ENCODE measurements at places on chromosomes 1 and 21.
A peak's percentile ranks its signal among the peaks of the same experiment; 100 is the strongest.

DNA sequence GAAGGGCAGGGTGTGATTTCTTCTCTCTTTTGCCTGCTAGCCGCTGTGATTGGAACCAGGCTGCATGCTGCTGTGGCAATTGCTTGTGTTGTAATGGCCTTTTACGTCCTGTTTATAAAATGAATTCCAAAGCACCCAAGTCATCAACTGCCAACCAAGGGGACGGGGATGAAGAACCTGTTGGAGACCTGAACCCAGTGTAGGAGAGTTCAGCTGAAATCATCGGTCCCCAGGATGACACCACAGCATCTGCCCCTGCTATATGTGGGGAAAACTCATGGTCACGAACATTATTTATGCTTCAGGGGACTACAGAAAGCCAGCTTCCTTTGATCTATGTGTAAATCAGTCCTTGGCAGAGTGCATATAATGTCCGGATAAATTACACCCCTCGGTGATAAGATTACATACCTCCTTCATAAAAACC lies 3.8 kb downstream of the TMEM167B start:
- DNase-seq: no peak

- DNase-seq: no peak
Observed at GRCh38 chr1:200873116-200873670, 412 bp downstream of the GPR25 start.

DNA sequence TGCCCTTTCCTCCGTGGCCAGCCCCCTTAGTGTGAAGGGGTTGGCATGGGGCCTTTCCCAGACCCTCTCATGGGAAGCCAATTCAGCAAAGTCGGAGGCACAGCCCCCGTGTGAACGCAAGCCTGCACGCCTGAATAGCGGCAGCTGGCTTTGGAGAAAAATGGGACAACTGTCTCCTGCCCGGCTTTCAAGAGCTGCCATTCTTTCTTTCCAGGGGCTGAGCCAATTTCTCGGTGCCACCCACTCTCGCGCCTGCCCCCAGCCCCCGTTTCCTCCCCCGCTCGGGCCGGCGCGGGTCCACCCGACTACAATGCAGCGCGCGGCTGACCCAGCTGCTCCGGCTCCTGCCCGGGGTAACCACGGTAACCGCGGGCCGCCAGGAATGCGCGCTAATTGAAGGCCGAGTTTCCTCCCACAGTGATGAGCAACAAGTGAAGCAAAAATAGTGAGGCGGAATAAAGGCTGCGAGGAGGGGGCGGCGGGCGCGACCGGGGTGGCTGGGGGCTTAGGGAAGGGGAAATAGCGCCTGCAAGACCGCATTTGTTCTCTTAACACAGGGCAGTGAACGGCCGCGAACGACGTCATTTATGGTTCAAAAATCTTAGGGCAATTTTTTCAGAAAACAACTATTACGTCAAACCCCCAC lies 27.8 kb downstream of the ILDR2 start:
- no peak for DNase-seq

GRCh38 chr1:206925106-206925736 lies 3.5 kb upstream of the FCMR start:
- peak; percentile 66 for DNase-seq

DNA sequence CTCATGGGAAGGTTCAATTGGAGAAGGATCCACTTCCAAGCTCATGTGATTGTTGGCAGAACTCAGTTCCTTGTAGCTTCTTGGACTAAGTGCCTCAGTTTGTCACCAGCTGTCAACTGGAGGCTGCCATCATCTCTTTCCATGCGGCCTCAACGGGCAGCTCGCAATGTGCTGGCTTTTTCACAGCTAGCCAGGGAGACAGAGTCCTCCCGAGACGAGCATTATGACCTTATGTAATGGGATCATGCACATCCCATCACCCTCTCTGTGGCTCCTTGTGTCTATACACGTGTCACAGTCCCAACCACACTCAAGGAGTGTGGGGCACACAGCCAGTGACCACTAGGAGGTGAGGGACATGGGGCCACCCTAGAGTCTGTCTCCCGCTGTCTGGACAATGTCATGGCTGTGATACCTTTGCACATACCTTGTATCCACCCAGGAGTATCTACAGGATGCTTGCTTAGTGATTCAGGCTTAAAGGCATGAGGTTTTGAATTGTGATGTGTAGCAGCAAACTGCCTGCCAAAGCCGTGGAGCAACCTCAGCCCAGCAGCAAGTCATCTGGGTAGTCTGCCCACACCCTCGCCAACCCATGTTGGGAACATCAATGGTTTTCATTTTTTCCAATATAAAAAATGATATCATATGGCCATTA lies 3.9 kb upstream of the KRTAP10-6 start:
- no peak for DNase-seq

- no peak for DNase-seq
Observed at GRCh38 chr1:209685821-209686220, 10.6 kb downstream of the G0S2 start.
